ENCODE measurements at places on chromosomes 3 and 15.

GRCh38 chr3:161295325-161295724 is 74.2 kb downstream of the NMD3 start:
- DNase-seq = no peak

DNA sequence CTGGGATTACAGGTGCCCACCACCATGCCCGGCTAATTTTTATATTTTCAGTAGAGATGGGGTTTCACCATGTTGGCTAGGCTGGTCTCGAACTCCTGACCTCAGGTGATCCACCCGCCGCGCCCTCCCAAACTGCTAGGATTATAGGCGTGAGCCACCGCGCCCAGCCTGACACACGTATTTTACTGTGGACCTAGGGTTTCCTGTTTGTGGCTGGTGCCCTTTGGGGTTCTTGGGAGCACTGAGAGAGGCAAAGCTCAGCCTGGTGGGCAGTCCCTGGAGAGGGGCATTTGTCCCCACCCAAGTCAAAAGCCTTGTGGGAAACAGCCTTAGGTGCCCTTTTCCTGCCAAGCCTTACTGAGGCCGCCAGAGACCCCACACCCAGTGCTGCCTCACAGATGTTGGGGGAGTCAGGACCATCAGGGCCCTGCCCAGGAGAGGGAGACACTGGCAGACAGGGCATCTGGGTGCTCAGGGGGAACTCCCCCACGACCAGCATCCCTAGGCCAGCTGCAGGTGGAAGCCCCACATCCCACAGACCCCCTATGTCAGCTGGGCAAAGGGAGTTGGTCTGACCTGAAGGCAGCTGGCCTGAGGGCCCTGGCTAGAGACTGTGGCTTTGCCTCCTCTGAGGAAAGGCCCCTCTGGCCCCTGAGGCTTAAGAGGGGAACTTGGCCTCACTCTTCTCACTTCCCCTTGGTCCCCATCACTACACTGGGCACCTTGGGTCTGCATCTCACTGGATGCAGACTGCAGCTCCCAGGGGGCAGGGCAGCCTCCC is 35.1 kb downstream of the DNAH1 start:
- no peak for DNase-seq

GRCh38 chr3:55014081-55014480 is 86.2 kb upstream of the LRTM1 start:
- DNase-seq = no peak

GRCh38 chr15:23497710-23498111 is 50.7 kb upstream of the GOLGA6L2 start:
- DNase-seq = no peak

DNA sequence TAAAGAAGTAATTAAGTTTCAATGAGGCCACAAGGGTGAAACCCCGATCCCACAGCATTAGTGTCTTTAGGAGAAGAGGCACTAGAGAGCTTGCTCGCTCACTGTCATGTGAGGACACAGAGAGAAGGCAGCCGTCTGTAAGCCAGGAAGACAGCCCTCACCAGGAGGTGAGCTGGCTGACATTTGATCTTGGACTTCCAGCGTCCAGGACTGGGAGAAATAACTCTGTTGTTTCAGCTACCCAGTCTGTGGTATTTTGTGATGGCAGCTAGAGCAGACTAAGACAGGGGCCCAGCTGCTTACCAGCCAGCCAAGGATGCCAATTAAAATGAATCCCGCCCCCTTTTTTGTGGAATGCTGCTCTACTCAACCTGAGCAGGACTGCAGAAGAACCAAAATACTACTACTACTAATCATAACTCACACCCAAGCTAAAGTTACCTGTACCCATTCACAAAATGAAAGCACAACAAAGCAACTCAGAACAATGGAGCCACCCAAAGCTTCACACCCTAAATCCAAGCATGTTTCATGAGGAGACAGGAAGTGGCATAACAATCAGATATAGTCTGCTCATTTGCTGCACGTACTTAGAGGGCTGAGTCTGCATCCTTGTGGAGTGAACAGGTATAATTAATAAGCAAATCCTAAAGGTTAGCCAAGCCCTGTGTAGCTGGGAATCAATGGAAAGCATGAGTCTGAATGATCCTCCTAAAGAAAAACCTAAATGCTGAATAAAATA is 35.6 kb upstream of the RHCG start:
- no peak for DNase-seq

DNA sequence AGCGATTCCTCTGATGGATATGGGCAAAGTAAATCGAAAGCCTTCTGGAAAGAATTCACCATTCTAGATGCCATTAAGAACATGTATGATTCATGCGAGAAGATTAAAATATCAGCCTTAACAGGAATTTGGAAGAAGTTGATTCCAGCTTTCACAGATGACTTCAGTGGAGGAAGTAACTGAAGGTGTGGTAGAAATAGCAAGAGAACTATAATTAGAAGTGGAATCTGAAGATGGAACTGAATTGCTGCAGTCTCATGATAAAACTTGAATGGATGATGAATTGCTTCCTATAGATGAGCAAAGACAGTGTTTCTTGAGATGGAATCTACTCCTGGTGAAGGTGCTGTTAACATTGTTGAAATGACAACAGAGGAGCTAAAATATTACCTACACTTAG is 30.1 kb upstream of the TBC1D23 start:
- no peak for DNase-seq

DNA sequence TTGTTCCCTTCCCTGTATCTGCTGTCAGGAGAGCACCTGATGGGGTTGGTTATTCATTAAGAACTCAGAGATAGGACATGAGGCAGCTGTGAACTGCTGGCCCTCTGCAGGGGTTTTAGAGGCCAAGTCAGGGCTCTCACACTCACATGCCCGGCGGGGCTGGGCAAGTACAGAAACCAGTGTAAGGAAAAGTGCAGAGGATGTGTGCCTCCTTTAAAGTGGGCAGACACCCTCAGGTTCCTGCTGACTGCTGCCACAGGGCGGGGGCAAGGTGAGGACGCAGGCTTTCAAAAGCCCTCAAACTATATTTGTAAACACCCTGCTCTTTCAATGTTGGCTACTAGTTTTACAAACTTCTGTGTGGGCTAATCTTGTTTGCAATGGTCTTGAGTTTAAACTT is 22.4 kb downstream of the CXCR6 start:
- no peak for DNase-seq

DNA sequence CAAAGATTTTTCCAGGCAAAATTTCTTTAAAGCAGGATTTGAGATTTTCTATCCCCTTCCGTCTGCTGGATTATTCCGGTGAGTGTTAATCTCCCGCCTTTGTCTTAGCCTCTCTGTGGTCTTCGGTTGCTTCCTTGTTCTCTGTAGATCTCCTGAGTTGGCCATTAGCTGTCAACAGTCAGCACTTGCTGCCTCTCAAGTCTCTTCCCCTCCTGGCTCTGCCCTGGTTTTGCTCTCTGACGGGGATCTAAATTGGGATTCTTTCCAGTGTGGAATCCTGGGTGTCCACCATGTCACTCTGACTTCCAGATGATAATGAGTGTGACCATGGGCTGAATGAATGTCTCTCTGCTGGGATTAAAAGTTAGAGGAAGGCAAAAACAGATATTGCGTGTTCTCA is 121.5 kb downstream of the IGF1R start:
- no peak for DNase-seq

GRCh38 chr15:76161153-76162035 is 101.6 kb downstream of the TMEM266 start:
- DNase-seq = no peak

DNA sequence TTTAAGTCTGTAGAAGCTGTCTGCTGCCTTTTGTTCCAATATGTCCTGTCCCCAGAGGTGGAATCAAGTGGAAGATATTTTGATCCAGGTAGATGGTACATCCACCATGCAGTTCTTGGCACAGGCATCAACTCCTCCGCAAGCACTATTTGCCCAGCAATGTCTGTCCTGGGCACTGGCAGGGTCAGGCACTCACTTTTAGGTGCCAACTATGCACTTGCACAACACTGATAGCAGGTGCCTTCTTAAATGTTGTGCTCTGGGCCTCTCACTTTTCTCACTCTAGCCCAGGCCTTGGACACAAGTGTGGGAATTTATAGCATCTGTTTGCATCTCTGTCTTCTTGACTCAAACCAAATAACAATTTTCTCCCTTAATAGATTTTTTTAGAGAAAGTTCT is 140.5 kb upstream of the UBE2E2 start:
- no peak for DNase-seq

GRCh38 chr15:32767236-32767635 is 49.4 kb downstream of the GREM1 start:
- DNase-seq = no peak

GRCh38 chr3:134397755-134398154 is 23.5 kb upstream of the AMOTL2 start:
- no peak for DNase-seq

DNA sequence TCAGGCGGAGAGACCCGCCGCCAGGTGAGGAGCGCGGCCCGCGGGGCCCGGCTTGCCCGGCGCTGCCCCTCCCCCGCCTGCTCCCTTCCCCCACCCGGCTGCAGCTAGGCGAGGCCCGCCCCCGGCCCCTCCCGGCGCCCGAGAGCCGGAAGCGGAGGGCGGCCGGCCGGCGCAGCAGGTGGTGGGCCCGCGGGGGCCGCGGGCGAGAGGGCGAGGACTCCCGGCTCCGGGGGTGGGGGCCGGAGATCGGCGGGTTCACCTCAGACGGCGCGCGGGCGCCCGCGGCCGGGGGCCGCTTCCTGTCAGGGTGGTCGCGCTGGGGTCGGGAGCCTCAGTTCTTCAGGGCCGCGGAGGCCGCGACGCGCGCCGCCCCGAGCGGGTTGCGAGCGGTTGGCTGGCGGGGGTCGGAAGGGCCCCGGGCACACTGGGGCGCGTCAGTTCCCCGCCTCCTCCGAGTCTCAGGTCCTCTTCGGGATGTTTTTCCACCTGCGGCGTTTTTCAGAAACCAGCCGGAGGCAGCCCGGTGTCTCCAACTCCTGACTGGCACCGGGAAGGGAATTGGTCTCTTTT is 395 bp downstream of the ZFAND6 start:
- DNase-seq = peak; percentile 41

GRCh38 chr3:62188681-62189375 is 184.5 kb downstream of the FEZF2 start:
- peak; percentile 40 for DNase-seq

DNA sequence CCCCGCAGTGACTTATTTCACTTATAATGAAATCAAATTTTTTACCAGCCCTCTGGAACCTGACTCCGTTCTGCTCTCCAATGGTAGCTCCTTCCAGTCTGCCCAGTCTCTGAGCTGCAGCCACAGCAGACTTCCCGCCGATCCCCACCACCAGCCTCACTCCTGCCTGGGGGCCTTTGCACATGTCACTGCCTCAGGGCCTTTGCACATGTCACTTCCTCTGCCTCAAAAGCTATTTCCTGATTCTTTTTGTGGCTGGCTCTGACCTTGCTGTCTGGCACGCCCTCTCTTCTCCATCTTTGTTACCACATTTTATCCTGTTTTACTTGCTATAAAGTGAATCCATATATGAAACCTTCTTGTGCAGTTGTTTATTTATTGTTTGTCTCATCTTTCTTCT is 277.4 kb downstream of the EPHB1 start:
- no peak for DNase-seq

DNA sequence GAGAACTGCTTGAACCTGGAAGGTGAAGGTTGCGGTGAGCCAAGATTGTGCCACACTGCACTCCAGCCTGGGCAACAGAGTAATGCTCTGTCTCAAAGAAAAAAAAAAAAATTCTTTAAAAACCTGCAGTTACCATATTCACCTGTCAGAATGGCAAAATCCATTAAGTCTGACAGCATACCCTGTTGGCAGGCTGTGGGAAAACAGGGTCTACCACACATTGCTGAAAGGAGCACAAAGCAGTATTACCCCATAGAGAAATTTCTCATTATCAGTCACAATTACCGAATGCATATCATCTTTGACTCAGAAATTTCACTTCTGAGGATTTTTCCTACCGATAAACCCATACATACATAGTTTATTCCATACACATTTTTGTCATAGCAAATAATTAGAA is 264.1 kb upstream of the SLCO3A1 start:
- no peak for DNase-seq

- no peak for DNase-seq
Observed at GRCh38 chr3:122325769-122326168, 721 bp downstream of the CSTA start.

DNA sequence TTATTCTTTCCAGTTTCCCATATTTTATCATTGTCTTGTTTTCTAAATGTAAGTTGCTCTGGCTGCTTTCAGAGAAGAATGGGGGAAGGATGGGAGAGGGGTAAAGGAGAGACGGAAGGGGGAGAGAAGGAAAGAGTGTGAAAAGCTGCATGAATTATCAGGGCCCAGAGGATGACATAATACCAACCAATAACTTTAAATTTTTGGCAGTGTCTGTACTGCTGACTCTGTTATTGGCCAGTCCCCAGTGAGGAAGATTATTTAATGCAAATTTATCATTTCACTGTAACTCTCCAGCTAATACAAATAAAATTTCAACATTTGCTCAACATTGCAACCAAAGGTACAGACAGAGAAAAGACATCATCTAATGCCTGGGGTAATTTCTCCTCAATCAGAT is 551.7 kb upstream of the CFAP20DC start:
- DNase-seq = no peak

DNA sequence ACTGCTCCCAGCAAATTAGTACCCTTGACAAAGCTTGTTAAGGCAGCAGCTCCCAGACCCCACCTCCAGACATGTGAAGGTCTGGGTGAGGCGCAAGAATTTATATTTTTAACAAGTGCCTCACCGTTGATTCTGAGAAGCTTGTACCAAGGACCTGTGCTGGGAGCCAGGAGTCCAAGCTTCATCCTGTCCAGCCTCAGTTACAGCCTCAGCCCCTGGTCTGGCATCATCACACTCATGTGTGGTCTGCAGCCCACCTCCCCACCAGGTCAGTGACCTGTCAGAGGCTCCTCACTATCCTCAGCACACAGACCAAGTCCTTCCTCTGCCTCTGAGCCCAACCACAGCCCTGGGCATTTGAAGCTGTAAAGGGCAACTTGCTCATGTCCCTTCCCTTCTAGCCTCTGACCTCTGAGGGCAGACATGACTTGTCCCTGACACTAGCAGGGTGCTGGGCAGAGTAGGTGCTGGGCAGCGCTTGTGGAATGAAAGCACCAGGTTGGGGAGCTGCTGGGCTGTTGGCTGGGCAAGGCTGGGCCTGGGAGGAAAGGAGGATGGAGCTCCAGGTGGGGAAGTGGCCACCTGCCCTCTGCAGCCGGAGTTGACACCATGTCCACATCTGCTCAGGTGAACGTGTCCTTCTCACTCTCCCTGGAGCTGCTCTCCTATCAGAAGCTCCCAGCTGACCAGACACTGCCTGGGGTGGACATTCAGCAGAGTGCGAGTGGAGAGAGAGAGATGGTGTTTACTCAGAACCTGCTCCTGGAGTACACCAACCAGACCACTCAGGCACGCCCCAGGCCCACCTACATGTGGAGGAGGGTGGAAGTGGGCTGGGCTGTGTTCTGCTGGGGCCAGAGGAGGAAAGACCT is 16.9 kb downstream of the ACAA1 start:
- no peak for DNase-seq

GRCh38 chr3:58246148-58247047 is 8.8 kb downstream of the ABHD6 start:
- DNase-seq = no peak

All from stimulated activated CD4-positive, alpha-beta T cell treated with anti-CD3 and anti-CD28 coated beads, Interleukin-1b, Interleukin-23, amount 100 ng/mL, for 1 hour (primary cell).